Stimulated activated CD8-positive, alpha-beta memory T cell treated with anti-CD3 and anti-CD28 coated beads, Interleukin-7, amount 100 ng/mL, for 4 hours (primary cell): ENCODE measurements at places on chromosomes 5 and 9.

DNA sequence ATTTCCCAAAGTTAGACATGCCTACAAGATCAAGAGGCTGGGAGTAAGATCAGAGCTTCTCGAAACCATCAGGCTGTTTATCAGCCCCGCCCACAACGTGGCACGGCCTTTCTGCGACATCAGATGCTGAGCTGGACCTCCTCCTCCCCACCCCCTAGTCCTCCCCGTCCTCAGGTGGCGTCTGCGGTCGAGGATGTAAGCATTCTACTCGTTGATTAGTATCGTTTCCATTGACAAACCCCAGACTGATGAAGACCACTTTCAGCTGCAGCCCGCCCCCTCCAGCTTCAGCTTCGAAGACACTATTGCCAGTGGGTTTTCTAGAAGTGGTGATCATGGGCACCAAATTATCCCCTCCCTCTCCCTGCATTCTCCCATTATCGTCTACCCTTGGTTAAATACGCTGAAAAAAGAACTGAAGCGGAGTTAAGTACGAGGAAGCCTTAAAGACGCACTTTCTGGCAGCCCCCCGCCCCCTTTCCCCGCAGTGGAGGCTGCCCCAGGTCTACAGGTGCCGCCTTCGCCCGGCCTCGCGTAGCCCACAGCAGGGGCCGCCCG lies 1.1 kb downstream of the PPIC start:
- no peak for DNase-seq

DNA sequence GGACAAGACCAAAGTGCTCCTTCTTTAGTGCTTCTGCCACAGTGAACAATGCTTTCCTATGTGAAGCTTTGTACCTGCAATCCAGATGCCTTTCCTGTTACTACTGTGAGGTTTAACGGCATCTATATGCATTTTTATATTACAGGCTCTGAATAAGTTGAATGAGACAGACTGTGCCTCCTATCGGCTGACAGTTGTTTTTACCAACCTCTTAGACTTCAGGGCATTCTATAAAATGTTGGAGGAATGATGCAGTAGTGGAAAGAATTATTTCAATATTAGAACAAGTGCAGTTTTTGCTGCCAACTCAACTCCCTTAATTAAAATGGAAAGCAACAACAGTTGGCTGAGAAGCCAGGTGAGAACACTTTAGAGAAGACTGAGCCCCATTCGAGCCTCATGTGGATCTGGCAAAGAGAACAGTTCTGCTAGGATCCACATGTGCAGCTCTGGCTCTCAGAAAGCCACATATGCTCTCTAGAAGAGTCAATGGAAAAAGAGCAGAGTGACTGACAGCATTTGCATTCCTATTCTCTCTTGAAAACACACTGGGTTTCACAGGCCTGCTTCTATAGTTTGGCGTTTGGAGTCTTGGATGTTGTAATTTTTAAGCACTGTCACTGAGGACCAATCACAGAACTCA lies 147.5 kb downstream of the LURAP1L start:
- DNase-seq = no peak

DNA sequence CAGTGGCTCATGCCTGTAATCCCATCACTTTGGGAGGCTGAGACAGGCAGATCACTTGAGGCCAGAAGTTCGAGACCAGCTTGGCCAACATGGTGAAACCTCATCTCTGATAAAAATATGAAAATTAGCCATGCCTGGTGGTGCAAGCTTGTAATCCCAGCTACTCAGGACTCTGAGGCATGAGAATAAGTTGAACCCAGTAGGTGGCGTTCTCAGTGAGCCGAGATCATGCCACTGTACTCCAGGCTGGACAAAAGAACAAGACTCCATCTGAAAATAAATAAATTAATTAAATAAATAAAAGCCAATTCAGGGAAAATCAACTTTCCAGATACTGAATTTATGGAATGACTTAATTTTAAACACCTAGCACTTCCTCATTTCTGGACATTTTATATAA lies 1722.1 kb downstream of the MAT2B start:
- no peak for DNase-seq

- DNase-seq = no peak
These were observed 199.3 kb downstream of the RFK start for GRCh38 chr9:76194896-76195295.

- DNase-seq = no peak
These were observed 5.2 kb downstream of the TNFAIP8 start for GRCh38 chr5:119360905-119361593.

DNA sequence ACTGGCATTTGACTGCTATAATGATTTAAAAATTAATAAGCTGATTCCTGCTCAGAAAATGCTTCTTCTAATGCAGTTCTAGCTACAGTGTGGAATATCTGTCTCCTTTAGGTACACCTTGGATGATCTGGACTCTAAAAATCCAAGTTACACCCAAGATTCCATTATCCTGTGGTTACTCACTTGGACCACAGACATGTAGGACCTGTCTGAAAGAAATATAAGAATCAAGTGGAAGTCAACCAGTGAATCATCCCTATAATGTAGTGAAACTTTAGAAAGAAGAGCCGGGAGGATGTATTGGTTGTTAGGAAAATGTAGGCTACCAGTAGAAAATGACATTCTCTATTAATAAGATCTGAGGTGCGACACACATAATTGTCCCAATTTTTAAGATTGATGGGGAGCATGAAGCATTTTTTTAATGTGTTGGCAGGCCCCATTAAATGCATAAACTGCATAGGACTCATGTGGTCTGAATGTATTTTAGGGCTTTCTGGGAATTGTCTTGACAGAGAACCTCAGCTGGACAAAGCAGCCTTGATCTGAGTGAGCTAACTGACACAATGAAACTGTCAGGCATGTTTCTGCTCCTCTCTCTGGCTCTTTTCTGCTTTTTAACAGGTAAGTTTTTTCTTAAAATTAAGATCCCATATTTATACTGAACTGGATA lies at the start of gene SPINK6:
Gene SPINK6 (plus strand): TSS at position 512 of the 673 bp plus-strand sequence. CDS start 55 bp downstream, at position 567.
- DNase-seq = no peak
